Neuronal stem cell (in vitro differentiated cells): ENCODE measurements at places on chromosomes 5 and 9.

- no peak for DNase-seq
These were observed 38.1 kb downstream of the ITGA1 start for GRCh38 chr5:52825826-52826225.

DNA sequence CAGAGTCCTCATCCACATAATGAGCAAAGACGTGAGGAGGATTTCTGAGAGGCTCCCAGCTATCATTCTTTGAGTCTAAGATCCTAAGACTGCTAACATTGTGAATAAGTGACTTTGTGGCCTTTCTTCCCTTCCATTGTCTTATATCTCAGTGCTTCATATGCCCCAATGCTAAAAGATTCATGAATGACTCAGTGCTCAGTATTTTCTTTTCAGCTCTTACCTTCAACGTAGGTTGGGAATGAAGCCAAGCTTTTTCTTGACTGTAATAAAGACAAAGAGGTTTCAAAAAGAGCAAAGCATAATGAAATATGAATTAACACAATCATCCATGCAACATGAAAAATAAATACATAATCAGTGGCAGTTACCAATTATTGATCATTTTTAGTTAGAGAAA is 146.4 kb downstream of the ENTREP1 start:
- no peak for DNase-seq

- no peak for DNase-seq
These were observed 292.6 kb downstream of the MCTP1 start for GRCh38 chr5:94992325-94992724.

DNA sequence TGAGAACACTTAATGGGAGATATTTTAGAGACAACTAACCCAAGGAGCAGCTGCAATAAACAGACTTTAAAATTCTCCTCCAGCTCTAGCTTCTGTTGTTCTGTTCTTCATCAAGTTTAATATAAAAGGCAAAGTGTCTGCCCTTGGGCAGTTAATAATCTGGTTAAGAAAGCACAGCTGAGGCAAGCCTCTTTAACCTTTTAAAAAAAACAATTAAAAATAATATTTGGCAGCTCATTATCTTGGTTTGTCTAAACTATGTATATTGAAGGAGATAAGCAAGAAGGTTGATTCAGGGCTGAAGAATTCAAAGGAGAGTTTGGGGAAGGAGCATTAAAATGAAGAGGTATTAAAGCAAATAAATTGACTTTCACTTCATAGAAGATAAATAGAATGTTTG is 75.4 kb downstream of the TSSK1B start:
- no peak for DNase-seq

DNA sequence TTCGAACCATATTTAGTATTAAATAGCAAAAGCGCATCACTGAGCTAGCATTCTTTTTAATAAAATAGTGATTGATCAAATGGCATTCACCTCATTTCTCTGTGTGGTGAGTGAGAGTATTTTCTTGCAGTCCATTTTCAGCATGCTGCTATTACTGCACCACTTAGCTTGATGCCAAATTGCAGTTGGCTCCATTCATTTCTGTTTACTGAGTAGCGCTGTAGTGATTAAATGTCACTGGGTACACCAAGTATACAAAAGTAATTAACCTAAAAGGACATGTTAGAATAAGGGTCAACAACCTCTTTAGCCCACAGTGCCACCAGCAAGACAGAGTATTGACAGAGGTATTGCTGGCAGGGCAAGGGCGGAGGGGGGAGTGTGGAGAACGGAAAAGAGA is 122.0 kb downstream of the TLE4 start:
- DNase-seq, result no peak

GRCh38 chr5:80406980-80407734 is 707 bp upstream of the ZFYVE16 start:
- peak; percentile 4 for DNase-seq

- no peak for DNase-seq
These were observed 11.1 kb upstream of the PAIP1 start for GRCh38 chr5:43567967-43568366.

- DNase-seq, result no peak
These were observed 4.5 kb downstream of the SNX30 start for GRCh38 chr9:112755016-112755427.

GRCh38 chr5:61575103-61575502 is 243.0 kb downstream of the ZSWIM6 start:
- DNase-seq, result peak; percentile 4

DNA sequence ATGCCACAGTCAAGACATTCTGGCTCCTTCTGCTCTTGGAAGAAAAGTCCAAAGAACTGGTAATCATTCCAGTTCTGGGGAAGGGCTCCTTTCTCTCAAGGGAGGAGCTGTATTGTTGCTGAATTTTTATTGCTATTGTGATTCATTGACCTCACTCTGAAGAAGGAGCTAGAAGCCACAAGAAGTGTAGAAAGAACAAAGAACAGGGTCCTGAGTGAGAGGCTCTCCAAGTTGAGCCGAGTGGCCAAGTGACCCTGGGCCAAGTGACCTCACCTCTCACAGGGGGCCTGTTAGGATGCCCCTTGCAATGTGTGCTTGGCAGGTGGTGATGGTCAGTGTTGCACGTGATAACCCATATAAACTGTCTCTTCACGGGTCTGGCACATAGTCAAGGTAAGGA is 173.3 kb downstream of the FGF18 start:
- no peak for DNase-seq

DNA sequence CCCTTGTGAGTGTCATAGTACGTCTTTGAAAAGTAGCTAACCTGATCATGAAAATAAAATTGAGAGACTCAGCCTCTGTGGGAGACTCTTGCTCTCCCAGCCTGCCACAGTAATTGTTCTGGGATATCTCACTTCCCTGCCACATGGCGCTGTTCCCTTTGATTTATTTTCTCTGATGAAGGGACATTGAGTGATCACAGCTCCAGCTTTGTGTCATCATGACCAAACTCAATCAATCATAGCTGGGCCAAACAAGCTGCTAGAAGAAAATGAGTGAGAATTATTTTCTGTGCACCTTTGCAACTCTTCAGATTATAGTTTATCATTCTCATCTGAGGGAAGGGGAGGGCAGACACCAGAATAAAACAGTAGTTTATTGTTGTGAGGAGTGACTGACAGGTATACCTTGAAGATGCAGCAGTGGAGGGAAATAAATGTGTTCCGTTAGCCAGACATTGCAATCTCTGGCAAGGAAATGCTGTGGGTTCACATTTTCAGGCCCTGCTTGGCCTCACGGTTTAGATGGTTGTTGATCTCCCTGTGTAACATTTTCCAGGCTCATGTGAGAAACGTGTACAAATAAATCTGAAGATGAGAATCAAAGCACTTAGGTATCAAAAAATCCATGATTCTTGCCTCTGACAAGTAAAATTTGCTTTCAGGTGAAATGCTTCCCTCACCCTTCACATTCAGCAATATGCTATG is 174.7 kb upstream of the FBXL17 start:
- DNase-seq, result no peak

DNA sequence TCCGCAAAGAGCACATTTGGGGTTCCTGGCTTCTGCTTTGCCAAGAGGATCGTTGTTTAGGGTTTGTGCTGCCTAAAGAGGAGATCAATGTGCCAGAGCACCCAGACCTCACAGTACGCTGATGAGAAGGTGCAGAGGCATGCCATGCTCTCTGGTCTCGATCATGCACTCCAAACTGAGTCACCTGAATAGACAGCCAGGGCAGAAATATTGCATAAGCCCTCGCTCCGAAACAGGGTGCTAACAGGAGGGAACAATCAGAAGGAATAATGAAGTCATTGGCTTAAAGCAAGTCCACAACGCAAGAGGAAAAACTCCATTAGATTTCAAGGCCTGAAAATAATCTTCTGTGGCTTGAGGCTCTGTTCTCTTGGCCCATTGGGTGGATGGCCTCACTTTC is 124.3 kb downstream of the GCNT1 start:
- DNase-seq, result no peak

- no peak for DNase-seq
These were observed 118.4 kb downstream of the PLK2 start for GRCh38 chr5:58341476-58341875.

DNA sequence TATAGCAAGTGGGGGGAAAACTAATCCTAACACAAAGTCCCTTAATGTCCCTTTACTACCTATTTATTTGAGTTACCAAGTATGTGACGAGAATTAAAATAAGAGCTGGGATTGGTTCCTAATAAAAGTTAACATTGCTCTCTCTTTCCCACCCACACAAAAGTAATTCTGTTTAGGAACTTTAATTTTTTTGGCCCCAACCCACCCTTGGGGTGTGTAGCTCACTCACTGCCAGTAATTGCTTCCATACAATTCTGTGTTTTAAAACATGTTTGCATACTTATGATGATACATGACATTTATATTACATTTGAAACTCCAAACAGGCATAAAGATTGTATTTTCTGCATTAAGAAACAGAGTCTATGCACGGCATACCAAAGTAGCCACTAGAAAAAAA is 106.5 kb downstream of the BNC2 start:
- no peak for DNase-seq

DNA sequence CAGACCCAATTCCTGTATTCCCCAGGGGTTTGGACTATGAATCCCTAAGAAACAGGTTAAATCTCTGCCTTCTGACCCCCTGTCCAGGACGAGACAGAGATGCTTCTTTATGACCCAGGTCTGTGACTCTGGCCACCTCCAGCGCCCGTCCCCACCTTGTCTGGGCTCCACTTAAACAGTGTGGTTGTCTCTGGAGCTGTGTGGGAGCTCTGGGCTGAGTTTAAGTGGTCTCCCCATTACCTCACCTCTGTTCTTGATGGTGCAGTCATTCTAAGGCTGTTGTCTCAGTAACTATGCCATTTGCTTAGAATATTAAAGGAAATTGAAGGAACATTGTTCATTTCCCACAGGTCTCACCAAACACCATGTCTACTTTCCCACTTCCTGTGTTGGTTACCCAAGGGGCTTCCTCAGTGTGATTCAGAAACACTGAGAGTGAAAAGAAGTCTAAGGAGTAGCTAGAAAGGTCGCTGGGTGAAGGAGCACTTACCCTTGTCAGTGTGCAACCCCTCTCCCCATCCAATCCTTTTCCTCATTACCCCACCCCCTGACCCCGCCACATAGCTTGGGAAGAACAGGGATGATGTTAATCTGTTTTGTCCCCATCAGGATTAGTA is 127.8 kb upstream of the CKMT2 start:
- DNase-seq, result no peak

- DNase-seq, result no peak
These were observed 1630.1 kb downstream of the MAT2B start for GRCh38 chr5:165135565-165135964.

DNA sequence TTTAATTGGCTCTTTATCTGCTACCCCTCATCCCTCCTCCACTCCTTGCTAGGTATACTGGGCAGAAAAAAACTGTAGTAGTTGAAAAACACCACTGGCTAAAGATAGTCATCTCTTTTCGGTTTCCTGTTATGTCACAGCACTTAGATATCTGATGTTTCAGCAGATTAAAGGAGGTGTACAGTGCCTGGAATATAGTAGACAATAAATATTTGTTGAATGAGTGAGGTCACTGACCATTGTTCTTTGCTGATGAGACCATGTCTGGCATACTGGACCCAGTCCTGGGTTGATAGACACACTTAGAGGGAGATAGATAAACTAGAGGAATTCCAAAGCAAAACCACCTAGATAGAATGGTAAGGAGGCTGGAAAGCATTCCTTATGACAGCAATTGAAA is 3.2 kb downstream of the GRPEL2 start:
- DNase-seq, result no peak

- DNase-seq, result no peak
These were observed 83.1 kb downstream of the ADAMTS12 start for GRCh38 chr5:33808699-33809098.

GRCh38 chr5:43664501-43665040 is 61.6 kb downstream of the NNT start:
- no peak for DNase-seq

DNA sequence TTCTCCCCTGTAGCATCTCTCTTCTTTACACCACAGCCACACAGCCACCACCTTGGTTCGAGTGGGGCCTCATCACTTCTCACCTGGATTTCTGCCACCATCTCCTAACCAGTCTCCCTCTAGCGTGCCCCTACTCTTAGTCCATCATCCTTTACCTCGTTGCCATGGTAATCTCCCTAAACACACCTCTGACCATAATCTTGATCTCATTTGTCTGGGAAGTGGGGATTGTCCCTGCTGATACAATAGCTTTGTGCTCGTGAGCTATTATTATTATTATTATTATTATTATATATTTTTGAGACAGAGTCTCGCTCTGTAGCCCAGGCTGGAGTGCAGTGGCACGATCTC is 76.5 kb upstream of the HSPA9 start:
- no peak for DNase-seq

DNA sequence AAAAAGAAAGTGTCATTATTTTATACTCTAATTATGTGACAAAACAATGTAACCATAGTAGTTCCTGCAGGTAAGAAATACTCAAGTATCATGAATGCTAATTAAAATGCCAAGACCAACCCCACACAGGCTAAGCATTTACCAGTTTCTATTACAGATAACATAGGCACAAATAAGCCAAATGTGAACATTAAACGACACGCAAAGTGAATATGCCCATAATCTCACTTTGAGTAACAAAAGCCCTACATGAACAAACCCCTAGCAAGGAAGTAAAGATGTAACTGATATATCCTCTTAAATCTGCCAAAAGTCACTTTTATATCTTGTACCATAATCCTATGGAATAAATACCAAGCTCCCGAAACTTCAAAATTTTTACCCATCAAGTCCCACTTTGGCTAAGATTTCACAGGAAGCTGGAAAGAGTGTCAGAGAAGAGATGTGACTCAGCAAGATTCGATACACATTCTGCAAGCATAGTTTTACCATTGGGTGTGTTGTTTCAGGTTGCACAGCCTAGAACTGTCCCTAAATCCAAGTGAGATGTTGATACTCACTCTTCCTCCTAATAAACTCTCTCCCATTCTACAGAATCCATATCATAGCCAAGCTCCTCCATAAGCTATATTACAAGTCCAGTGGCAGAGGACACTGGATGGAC is 28.8 kb downstream of the TRPM6 start:
- no peak for DNase-seq

DNA sequence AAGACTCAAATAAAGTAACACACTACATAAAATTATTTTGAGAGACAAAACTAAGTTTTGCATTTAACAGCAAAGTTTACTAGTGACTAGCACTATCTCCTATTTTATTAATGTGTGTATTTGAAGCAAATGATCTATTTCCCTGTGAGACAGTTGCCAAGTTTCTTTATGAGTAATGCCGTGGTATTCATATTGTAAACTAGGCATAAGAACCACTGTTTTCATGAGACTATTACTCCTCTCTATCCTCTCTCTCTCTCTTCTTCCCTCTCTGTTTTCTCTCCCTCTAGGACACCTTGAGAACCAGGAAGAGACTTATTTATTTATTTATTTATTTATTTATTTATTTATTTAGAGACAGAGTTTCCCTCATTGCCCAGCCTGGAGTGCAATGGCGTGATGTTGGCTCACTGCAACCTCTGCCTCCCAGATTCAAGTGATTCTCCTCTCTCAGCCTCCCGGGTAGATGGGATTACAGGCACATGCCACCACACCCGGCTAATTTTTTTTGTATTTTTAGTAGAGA is 61.1 kb downstream of the MLANA start:
- no peak for DNase-seq
